ENCODE measurements at places on chromosomes 5 and 9. TPM values are rescaled to one million over a fixed set of nuclear protein-coding genes. Genes with fewer than 3 reads are reported as not detected.

Gene DDX4
- total RNA-seq = not detected

Gene XRCC4
- 6.4 TPM for total RNA-seq

Gene FYB1
- 8.4 TPM for total RNA-seq

Gene PCDHB13
- 4.2 TPM for total RNA-seq

Gene NUTM2G
- total RNA-seq = not detected

Gene DOCK8
- 9.5 TPM for total RNA-seq

DNA sequence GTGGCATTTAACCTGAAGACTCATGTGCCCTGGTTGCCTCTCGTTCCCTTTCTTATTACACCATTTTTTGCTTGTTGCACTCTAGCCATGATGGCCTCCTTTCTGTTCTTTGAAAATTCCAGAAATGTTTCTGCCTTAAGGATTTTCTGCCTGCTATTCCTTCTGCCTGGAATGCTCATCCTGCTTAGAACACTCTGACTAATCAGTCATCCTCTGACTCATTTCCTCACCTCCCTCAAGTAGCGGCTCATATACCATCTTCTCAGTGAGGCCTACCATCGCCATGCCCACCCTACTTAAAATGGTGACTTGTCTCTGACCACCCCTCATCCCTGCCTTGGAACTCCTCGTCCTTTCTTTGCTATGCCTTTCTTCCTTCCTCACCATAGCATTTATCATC lies 68.8 kb downstream of the KIF4B start:
- no peaks in the 10 kb centered on the region for H3K4me1 ChIP-seq
- H3K36me3 ChIP-seq = no peaks in the 10 kb centered on the region
- no peak overlapping the region for H3K27ac ChIP-seq

- H3K4me1 ChIP-seq = no peaks in the 10 kb centered on the region
- no peak overlapping the region for H3K27ac ChIP-seq
- H3K27me3 ChIP-seq = no peaks in the 10 kb centered on the region
- no peaks in the 10 kb centered on the region for H3K36me3 ChIP-seq
- no peak overlapping the region for H3K4me3 ChIP-seq
- DNase-seq = peak; percentile 73
Observed at GRCh38 chr9:107784235-107784958, 294.8 kb upstream of the KLF4 start.

- peak overlapping the region; percentile 72 for H3K27ac ChIP-seq
- H3K36me3 ChIP-seq = no peaks in the 10 kb centered on the region
- DNase-seq = peak; percentile 83
Observed at GRCh38 chr5:147483961-147484707, 25.7 kb downstream of the DPYSL3 start.

DNA sequence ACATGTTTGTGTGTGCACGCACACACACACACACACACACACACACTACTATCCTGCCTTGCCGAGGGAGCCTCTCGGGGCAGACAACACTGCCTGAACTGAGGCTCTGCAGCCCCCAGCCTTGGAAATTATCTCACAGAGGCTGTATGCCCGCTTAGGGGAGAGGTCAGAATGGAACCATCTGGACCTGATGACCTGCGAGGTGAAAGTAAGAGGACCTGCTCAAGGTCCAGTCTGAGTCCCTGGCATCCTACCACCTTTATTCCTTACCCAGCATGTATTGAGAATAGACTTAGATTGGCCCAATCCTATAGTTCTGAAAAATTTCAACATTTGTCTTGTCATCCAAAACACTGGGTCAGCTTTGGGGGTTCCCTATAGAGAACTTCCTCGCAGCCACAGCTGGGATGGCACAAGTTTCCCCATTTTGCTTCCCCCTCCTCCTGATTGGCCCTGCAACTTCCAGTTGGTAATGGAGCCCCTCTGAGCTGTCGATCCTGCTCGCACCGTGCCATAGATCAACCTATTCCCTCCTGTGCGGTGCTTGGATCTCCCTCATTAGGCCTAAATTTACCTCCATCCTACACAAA lies 10.2 kb downstream of the MVB12B start:
- no peaks in the 10 kb centered on the region for H3K27me3 ChIP-seq
- peaks cover 16% of the 10 kb centered on the region for H3K36me3 ChIP-seq
- H3K4me3 ChIP-seq = no peak overlapping the region
- H3K27ac ChIP-seq = no peak overlapping the region
- peak; percentile 50 for DNase-seq
- H3K4me1 ChIP-seq = no peaks in the 10 kb centered on the region

DNA sequence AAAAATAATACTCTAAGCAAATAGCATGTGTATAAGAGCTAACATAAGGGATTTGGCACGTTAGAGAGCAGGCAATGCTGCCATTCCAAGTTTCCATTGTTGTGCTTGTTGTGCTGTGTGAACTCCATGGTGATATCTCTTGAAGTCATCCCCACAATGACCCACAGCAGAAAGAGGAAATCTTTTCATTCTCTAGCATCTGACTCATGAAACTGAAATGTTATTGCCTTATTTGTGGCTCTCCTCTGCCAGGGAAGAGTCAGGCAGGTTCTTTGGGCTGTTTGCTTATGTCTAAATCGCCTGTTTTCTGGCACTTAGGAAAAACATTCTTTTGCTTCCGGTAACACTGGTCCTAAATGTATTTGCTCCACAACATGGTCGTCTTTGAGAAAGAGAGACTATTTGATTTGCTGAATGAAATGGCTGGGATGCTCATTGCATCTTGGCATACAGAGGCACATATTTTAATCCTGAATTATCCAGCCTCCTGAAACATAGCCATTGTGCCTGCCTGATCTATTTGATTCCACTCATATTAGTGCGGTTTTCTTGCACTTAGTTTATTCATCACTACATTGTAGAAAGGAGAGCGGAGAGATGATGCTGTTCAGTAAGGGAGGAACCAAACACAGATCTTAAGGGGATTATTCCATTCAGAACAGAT lies 188.8 kb downstream of the CSNK1G3 start:
- H3K36me3 ChIP-seq = no peaks in the 10 kb centered on the region
- no peaks in the 10 kb centered on the region for H3K27me3 ChIP-seq
- H3K4me3 ChIP-seq = no peak overlapping the region
- no peaks in the 10 kb centered on the region for H3K4me1 ChIP-seq
- peak overlapping the region; percentile 28 for H3K27ac ChIP-seq

GRCh38 chr5:178467568-178468195 lies 122.5 kb downstream of the COL23A1 start:
- H3K36me3 ChIP-seq = no peaks in the 10 kb centered on the region
- no peaks in the 10 kb centered on the region for H3K4me1 ChIP-seq
- DNase-seq = no peak
- H3K27me3 ChIP-seq = no peaks in the 10 kb centered on the region
- no peak overlapping the region for H3K4me3 ChIP-seq

DNA sequence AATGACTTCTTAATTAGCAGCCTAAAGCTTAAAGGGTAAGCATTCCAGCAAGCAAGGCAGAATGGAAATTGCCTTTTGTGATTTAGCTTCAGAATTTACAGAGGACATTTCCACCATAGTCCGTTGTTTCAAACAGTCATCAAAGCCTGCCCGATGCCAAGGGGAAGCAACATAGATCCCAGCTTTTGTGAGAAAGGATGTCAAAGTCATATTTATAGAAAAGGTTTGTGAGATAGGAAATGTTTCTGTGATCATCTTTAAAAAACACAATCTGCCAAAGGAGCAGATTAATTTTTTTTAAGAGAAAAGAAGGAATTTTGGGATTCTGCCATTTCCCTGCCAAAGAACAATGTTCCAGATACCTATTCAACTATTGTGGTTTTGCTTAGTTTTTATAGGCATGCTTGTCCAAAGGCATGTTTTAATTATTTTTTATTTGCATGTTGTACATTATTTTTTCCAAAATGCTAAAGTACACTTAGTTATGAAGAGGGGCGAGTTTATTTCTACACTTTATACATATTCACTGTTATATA lies 346.9 kb downstream of the ZNF608 start:
- no peak for DNase-seq
- H3K27ac ChIP-seq = no peak overlapping the region
- no peaks in the 10 kb centered on the region for H3K36me3 ChIP-seq
- no peak overlapping the region for H3K4me3 ChIP-seq
- no peaks in the 10 kb centered on the region for H3K27me3 ChIP-seq
- H3K4me1 ChIP-seq = no peaks in the 10 kb centered on the region

GRCh38 chr9:78118742-78119473 lies 87.3 kb upstream of the GNAQ start:
- H3K36me3 ChIP-seq = no peaks in the 10 kb centered on the region
- H3K4me1 ChIP-seq = no peaks in the 10 kb centered on the region
- H3K4me3 ChIP-seq = no peak overlapping the region
- no peaks in the 10 kb centered on the region for H3K27me3 ChIP-seq
- no peak for DNase-seq

DNA sequence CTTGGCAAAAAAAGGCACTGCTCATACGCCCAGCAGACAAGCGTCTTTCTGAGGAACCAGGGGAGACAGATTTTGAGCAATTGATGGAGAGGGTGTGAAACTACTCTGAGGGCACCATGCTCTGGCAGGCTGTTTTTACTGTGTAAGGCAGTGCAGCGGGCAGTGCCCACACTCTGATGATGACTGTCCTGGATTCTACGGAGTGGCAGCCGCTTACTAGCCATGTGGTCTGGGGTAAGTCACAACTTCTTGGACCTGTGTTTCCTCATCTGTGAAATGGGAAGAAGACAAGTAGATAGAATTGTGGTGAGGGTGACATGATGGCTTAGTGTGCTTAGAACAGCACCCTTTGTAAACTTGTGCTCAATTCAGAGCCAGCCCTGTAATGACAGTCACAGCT lies 38.8 kb downstream of the FABP6 start:
- H3K27ac ChIP-seq = peak overlapping the region; percentile 86
- DNase-seq = no peak
- no peaks in the 10 kb centered on the region for H3K36me3 ChIP-seq
- H3K4me1 ChIP-seq = no peaks in the 10 kb centered on the region

- DNase-seq = no peak
- no peak overlapping the region for H3K27ac ChIP-seq
- H3K27me3 ChIP-seq = no peaks in the 10 kb centered on the region
Observed at GRCh38 chr5:41368158-41368557, 142.2 kb downstream of the PLCXD3 start.

GRCh38 chr9:131554087-131554842 lies 8.9 kb downstream of the PRRT1B start:
- no peaks in the 10 kb centered on the region for H3K4me1 ChIP-seq
- H3K4me3 ChIP-seq = no peak overlapping the region
- H3K36me3 ChIP-seq = no peaks in the 10 kb centered on the region
- no peaks in the 10 kb centered on the region for H3K27me3 ChIP-seq
- H3K27ac ChIP-seq = no peak overlapping the region

- H3K27me3 ChIP-seq = no peaks in the 10 kb centered on the region
- H3K4me1 ChIP-seq = no peaks in the 10 kb centered on the region
- no peaks in the 10 kb centered on the region for H3K36me3 ChIP-seq
- H3K4me3 ChIP-seq = no peak overlapping the region
- H3K27ac ChIP-seq = no peak overlapping the region
Observed at GRCh38 chr9:90325913-90326653, 316.5 kb downstream of the DIRAS2 start.

DNA sequence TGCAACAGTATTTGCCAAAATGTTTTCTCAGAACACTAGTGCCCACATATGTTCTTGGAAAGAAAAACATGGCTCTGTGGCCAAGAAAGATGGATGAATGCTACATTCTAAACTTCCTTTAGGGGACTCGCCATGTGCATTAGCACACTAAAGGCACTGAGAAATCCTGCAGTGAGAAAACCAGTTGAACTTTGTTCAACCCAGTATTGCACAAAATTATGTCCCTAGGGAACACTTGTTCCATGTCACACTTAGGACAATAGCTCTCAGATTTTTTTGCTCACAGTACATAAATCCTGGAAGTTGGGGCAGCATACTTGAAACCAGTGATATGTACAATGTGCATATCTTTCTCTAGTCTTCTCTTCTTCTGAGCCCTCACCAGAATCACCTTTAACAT lies 96.6 kb downstream of the ADRB2 start:
- no peak overlapping the region for H3K27ac ChIP-seq
- no peak overlapping the region for H3K4me3 ChIP-seq
- H3K27me3 ChIP-seq = no peaks in the 10 kb centered on the region
- no peak for DNase-seq
- no peaks in the 10 kb centered on the region for H3K36me3 ChIP-seq

DNA sequence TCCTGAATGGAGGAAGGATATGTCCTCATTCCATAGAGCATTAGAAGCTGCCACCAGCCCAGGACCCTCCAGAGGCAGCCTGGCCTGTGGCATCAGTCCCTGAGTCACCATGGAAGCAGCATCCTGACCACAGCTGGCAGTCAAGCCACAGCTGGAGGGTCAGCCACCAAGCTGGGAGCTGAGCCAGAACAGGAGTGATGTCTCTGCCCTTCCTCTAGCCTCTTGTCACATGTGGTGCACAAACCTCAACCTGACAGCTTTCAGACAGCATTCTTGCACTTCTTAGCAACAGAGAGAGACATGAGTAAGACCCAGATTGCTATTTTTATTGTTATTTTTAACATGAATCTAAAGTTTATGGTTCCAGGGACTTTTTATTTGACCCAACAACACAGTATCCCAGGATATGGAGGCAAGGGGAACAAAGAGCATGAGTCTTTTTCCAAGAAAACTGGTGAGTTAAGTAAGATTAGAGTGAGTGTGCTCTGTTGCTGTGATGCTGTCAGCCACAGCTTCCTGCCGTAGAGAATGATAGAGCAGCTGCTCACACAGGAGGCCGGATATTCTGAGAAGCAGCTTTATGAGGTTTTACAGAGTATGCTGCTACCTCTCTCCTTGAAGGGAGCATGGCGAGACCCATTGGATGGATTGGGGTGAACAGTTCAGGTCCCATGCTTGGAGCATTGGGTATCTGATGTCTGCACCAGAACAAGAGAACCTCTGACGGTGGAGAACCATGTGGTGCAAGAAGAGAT lies 13.0 kb upstream of the CYFIP2 start:
- H3K27me3 ChIP-seq = no peaks in the 10 kb centered on the region
- H3K4me3 ChIP-seq = no peak overlapping the region
- peaks cover 3% of the 10 kb centered on the region for H3K4me1 ChIP-seq
- H3K36me3 ChIP-seq = no peaks in the 10 kb centered on the region
- no peak overlapping the region for H3K27ac ChIP-seq

DNA sequence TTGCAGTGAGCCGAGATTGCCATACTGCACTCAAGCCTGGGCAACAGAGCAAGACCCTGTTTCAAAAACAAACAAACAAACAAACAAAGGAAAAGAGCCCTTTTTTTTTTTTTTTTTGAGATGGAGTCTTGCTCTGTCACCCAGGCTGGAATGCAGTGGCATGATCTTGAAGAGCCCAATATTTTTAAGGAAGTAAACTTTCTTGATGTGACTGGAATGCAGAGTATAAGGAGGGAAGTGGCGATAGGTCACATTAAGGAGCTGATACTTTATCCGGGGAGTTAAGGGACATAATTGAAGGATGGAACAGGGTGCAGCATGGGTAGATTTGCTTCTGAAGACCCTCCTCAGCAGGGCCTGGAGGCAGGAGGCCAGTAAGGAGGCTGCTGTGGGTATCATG lies 13.0 kb downstream of the NAIF1 start:
- H3K4me3 ChIP-seq = no peak overlapping the region
- DNase-seq = no peak
- H3K27ac ChIP-seq = peak overlapping the region; percentile 0
- no peaks in the 10 kb centered on the region for H3K36me3 ChIP-seq

DNA sequence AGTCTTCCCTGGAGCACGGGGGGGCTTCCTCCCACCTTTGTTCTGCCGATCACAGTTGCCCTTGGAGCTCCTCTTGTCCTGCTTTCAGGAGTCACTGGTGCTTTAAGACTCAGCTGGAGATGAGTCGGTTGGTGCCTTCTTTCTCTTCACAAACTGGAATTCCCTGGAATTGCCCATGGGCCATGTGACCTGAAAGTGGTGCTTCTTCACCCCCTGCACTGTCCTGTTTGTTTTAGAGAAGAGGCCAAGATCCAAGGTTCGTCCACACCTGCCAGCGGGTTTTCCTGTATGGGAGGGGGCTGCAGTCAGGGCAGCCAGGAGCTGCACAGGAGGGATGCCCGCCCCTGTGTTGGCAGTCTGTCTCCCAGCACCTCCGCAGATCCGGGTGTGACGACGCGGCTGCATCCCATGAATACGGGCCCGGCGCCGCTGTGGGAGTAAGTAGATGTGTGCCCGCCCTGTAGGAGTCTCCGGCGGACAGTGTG lies 9.5 kb upstream of the MRPS2 start:
- no peak for DNase-seq
- H3K36me3 ChIP-seq = peaks cover 19% of the 10 kb centered on the region
- no peak overlapping the region for H3K27ac ChIP-seq
